ENCODE measurements at places on chromosomes 2 and 18.
A peak's percentile ranks its signal among the peaks of the same experiment; 100 is the strongest.

GRCh38 chr18:68854786-68855391 is 57.0 kb downstream of the CCDC102B start:
- DNase-seq, result no peak

DNA sequence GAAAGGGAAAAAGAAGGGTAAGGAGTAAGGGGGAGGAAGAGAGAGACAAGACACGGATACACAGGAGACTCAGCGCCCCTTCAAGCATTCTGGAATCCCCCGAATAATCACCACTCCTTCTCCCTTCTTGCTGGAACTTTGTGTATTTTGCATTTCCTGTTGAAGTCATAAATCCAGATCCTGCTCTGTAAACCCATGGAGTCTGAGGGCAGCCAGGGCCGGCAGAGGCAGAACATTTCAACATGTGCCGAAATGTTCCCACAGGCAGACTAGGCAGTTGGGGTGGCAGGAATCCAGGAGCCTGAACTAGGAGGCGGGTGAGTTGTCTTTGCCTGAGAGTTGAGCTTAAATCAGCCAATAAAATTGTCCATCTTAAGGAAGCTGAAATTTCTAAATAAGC is 193.1 kb downstream of the SH3RF3 start:
- DNase-seq, result no peak

- DNase-seq, result no peak
Observed at GRCh38 chr2:134127496-134127895, 126.4 kb upstream of the MGAT5 start.

- no peak for DNase-seq
Observed at GRCh38 chr2:16319551-16320121, 346.0 kb downstream of the CYRIA start.

DNA sequence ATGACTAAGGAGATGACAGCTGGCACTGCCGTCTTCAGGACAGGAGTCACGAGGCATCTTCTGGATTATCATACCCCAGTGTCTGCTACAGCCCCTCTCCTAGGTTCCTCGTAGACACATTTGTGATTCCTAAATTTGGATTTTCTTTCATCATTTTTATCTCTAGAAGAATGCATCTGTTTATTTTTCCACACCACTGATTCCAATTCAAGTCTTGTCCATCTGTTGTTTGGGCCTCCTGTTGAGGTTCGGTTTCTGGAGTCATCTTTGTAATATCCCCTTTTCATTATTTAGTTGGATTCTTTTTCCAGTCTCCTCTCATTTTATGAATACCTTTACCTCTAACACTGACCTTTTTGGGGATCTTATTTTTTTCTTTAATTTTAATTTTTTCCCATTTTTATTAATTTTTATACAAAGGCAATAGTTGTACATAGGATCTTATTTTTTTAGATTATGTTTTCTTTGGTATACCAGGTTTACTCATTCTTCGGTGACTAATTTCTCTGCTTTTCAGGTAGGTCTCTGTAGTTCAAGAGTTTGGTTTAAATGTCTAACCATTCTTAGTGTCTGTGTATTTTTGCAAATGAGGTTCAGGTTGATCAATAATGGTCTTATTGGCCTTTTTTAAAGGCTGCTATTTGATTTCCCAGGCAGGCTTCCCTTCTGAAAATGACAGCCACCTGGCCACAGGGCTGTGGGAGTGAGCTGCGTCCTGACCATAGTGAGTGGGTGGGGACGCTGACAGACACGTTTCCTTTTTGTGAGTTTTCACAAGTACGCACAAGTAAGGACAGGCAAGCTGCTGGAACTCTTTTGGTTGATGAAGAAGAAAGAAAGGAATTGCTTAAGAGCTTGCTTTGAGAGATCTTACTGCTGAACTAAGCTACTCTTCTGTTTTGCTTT is 34.5 kb downstream of the FARP2 start:
- DNase-seq, result no peak

DNA sequence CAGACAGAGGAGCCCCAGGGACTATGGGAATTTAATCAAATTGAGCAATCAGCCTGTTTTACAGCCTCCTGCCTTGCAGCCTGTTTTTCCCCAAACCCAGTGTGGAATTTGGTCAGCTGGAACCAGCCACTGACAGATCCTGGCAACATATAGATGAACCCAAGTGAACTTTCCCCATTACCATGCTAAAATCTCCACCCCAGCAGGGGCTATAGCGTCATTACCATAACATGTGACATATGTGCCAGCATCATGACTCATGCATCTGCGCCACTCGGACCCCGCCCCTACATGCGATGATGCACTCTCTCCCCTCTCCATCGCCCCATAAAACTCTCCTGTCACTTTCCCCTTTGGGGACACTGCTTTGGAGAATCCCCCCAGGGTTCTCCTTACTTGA is 17.3 kb upstream of the FEZ2 start:
- DNase-seq, result no peak

GRCh38 chr2:193187816-193188215 is 993.1 kb upstream of the TMEFF2 start:
- no peak for DNase-seq

DNA sequence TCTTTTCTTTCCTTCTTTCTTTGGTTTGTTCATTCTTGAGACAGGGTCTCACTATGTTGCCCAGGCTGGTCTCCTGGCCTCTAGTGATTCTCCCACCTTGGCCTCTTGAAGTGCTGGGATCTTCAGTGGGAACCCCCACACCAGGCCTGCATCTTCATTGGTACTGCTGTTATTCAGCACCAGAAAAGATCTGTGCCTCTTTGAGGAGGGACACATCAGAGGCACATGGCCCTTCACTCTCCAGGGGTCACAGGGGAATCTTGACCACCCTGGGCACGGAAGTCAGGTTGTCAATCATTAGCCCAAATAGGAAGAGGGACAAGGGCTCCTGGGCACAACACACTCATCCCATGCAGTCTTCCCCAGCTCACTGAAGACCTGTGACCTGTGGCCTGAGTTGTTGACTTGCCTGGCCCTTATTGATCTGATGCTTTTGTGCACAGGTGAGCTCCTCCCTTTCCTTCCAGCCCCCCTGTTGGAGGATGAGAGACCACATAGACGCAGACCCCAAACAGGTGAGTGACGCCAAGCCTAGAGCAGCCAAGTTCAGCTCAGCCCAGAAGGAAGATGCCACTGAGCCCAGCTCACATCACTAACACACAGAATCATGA is 33.0 kb upstream of the ODC1 start:
- no peak for DNase-seq

DNA sequence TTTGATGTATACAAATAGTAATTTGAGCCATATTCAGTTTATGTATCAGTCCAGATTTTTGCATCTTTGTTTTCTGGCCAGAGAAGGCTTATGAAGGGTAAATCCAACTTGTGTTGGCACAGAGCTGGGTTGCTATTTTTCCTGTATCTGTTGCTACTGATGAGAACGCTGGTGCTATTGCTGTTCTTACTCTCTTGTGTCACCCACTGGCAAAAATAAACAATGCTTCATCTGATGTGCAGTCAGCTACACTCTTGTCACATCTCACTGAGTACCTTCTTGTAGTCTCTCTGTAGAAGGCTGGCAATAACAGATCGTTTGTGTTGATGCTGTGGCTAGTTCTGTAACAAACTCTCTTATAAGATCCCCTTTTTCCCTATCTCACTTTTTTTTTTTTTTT is 323.4 kb downstream of the CDH19 start:
- peak; percentile 2 for DNase-seq

GRCh38 chr2:196487417-196487816 is 152.1 kb upstream of the CCDC150 start:
- DNase-seq, result no peak

- DNase-seq, result no peak
Observed at GRCh38 chr18:76544511-76545345, 49.7 kb upstream of the ZNF516 start.

DNA sequence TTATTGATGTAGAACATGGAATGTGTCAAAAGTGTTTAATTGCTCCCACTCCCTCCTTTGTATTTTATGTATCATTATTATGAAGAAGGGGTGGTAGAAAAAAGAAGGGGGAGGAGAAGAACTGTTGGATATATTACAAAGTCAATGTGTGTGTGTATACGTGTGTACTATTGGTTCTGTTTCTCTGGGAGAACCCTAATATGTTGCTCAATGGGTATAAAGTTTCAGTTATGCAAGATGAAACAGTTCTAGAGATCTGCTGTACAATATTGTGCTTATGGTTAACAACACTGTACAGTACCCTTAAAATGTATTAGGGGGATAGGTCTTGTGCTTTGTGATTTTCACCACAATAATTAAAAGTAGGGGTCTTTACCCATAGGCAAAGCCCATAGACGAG is 58.1 kb upstream of the ZC3H15 start:
- DNase-seq, result no peak

GRCh38 chr2:84901593-84902120 is 3.8 kb upstream of the TMSB10 start:
- no peak for DNase-seq

GRCh38 chr2:33526132-33526531 is 49.7 kb downstream of the RASGRP3 start:
- no peak for DNase-seq

- no peak for DNase-seq
Observed at GRCh38 chr2:73776869-73777519, 2.9 kb downstream of the DUSP11 start.

DNA sequence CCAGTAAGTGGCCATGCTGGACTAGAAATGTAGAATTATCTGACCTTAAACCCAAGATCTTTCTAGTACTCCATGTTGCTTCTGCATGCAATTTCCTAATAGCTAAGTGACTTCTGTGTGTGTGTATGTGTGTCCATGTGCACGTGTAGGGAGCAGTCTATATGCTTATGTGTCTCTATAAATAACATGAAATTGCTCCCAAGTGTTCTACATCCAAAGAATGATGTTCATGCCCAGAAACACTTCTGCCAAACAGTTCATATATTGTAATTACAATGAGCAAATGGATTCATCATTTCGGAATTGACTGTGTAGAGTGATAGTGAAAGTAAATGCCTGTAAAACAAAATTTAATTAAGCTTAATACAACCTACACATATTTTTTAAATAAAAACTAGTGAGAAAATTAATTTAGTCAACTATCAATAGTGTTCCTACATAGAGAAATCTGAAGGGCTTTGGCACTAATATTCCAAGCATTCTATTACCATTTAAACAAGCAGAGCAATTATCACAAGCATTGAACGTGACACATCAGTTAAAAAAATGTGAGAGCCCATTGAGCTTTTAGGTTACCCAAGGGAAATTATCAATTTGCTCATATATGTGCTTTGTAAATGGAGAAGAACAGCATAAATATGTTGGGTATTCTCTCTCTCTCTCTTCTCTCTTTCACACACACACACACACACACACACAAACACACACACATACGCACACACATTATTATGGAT is 1067.4 kb downstream of the CNTNAP5 start:
- DNase-seq, result no peak

DNA sequence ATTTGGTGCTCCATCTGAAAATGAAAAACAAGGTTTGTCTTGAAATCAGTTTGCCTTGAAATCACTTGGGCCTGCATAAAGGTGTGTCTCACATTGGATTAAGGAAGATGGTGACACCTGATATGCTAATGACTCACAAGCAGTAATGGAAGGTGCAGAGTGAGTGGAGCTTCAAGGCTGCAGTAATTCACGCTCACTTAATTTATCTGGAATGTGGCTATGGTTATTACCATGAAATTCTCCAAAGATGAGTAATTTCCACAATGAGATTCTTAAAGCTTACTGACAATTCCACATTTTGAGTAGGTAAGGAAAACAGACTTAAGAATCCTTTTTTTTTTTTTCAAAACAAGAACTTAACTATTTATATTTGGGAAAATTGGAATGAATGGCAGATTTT is 156.8 kb downstream of the PAX3 start:
- no peak for DNase-seq

- DNase-seq, result no peak
Observed at GRCh38 chr2:105557021-105557920, 158.4 kb upstream of the FHL2 start.

- DNase-seq, result no peak
Observed at GRCh38 chr18:60739212-60739611, 366.6 kb upstream of the MC4R start.

DNA sequence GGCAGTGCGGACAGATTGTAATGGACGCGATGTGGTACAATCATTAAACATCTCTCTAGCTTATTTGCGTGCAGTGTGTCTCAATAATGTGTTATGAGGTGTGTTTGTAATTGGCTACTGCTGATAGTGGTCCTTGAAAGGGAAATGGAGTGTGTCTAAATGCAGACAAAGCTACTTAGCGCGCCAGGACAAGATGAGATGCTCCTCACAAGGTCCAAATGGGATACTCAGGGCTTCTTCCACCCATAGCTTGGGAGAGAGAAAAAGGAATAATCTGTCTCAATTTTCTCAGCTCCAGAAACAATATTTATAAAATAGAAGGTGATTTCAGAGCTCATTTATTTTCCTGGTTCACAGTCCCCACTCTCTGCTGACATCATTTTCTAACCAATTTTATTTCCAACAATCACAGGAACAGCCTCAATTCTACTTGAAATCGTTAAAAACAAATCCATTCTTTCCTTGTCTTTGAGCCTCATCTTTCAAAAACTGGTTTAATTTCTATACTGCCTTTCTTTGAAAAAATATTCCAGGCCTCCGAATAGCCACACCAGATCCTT is 28.5 kb downstream of the GALNT14 start:
- no peak for DNase-seq
